ENCODE measurements at places on chromosomes 6 and 20.

- no peak for DNase-seq
Observed at GRCh38 chr6:66200390-66200789, 493.4 kb upstream of the EYS start.

DNA sequence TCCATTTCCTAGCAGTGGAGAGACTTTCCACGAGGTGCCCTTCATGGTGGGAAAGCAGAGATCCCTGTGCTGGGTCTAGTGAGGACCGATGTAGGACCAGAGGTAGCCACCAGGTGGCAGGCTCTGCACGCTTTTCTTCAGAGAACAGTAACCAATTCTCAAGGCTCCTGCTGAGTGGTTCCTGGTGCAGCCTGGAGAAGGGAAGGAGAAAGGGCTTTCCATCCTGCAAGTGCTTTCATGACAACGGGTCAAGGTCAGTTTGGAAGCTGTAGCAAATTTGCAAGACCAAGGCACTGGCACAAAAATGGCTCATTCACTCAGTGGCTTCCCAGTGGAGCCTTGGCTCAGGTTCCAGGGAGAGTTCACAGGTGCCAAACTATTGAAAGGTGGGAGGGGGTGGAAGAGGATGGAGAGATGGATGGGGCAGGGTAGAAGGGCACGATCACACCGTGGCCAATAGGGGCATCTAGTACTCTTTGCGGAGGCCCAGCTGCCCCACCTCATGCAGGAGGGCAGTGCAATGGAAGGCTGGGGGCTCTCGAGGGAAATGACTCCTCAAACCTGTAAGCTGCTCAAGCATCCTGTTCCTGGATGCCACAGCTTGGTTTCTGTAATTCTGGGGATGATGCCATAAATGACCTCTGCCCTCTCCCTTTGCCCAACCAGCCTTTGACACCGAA, 25.5 kb upstream of the KCNK16 start:
- no peak for DNase-seq

DNA sequence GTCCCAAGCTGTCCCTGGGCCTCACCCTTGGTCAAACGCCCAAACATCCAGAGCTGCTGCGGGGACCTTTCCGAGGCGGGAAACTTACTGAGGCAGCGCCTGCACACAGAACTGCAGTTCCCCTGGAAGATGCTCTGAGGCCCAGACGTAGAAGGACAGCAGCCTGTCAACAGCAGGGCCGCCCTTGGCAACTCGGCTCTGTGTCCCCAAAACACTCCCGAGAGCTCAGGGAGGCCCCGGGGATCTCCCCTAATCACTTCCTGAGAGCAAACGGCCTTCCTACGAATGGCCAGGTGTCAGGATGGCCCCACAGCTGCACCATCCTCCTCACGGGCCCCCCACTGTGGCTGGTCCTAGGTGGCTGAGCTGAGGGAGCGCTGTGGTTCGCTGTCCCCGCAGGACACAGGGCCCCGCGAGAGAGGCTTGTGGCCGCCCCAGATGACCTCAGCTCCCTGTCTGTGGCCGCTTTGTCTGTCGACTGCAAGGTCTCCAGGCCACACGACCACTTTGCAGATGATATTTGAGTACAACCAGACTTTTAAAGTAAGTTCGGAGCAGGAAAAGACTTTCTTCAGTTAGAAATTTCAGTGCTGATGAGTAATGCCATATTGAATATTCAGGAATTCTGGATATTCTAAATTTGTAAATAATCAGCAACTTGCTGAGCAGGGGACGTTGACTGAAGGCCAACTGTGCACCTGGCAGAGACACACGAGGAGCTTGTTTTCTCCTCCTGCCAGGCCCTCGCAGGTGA, 46.0 kb downstream of the DLL1 start:
- no peak for DNase-seq

DNA sequence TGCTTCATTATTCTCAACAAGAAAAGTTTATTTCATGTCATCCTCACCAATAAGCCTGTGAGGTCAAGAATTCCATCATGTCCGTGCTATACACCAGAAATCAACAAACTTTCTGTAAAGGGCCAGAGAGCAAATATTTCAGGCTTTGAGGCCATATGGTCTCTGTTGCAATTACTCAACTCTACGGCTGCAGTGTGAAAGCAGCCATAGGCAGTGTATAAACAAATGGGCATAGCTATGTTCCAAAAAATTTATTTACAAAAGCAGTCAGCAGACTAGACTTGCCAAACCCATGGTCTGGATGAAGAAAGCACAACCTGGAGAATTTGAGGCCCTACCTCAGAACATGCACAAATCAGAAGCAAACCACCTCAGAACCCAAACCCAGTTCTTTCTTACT, 118.5 kb downstream of the PCSK2 start:
- no peak for DNase-seq

DNA sequence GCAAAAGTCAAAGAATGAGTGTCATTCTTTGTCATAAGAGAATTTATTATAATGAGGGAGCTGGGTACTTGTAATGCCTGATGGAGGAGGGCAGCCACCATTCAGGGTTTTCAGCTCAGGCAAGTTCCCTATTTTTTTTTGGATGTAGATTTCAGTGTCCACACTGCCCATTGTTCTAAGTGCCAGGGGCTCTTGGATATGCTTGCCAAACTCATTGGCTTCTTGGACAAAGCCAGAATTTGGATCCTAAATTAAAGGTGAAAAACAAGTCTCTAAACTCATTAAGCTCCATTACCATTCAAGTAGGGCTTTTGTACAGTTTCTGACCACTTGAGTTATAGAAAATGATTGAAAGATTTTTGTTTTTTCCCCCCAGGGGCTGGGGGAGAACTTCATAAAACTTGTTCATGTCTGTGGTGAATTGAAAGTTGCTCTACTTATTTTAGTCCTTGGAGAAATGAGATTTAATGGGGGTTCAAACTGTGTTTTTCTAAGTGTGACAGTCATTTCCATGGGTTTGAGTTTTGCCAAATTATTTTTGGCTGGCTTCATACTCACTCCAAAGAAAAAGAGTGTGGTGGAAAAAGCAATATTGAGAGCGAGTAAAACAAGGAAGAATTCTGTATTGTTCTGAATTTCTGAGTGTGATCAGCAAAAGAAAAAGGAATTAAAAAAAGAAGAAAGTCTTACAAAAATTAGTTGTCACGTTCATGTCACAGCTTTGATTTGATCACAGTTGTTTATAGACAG, 46.0 kb downstream of the TIAM2 start:
- no peak for DNase-seq
